CD4-positive, alpha-beta T cell treated with Interleukin-4 for 4 hours (primary cell): ENCODE measurements at places on chromosomes 11 and 22.
A peak's percentile ranks its signal among the peaks of the same experiment; 100 is the strongest.

DNA sequence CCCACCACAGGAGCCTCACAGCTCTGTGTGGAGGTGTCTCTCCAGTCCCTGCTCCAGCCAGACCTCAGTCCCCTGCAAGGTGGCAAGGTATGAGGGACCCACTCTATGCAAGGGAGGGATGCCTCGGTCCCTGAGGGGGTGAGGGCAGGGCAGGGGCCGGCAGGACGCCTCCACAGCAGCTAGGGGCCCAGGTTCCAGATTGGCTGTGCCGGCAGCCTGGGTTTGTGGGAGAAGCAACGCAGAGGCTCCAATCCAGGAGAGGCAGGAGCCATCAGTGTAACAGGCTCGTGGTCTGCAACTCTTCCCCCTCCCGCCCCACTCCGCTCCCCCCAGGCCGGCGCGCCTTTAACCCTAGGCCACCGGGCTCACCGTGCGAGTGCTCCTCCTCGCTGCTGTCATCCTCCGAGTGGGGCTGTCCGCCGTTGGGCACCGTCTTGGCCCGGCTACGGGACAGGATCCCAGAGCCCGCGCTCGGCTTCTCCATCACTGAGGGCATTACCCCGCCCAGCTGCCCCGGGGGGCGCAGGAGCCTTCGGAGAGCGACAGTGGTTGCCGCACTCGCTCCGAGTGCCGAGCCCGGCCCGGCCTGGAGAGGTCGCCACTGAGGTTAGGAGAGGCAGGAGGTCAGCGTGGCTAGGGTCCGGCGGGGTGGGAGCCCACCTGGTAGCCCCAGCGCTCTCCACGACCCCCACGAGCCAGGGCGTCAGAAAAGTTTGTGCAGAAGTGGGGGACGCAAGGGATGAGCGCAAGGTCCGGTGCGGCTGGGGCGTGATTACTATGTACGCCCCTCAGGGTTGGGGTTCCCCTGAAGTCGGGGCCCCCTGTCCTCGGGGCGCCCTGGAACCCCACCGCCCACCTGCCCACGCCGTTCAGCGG is 765 bp downstream of the RCOR2 start:
- no peak for DNase-seq

- no peak for DNase-seq
These were observed 31.3 kb downstream of the LRRC10B start for GRCh38 chr11:61539831-61540357.

DNA sequence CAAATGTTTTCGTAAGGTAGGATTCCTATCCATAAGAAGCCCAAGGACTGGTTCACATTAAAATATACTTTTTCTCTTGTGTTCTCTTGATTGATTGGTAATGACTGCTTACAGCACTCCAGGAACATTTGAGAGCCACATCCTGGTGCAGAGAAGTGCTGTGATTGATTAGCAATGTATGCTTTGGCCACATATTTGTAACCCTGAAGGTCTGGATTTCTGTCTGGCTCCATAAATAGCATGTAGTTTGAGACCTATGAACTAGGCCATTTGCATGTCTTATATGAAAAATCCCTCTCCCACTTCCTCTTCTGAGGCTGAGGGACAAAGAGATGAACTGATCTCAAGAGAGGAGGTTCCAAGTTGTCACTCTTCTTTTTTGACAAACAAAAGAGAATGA is 49.3 kb upstream of the CD44 start:
- DNase-seq, result no peak

DNA sequence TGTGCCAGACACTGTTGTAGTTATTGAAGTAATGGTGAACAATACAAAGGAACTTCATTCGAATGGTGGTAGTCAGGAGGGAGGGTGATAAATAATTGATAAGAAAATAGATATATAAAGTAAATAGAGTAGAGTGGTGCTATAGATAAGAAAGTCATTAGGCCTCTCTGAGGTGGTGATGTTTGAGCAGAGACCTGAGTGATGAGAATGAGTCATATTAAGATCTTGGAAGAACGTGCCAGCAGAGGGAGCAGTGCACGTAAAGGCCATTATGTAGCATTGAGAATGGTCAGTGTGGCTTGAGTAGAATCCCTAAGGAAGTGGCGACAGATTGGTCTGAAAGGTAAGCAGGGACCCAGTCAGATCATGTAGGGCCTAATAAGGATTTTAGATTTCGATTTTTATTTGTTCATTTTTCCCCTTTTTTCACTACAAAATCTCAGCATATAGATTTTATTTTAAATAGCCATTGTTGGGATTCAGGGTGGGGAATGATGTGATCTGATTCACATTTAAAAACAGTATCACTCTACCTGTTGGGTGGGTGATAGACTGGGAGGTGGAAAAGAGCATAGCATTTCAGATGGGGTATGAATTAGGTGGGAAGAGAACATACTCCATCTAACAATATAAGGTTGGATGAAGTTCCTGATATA is 44.7 kb downstream of the CCDC90B start:
- peak; percentile 28 for DNase-seq

GRCh38 chr11:44008088-44008501 is 39.7 kb upstream of the ACCSL start:
- no peak for DNase-seq

- peak; percentile 85 for DNase-seq
These were observed 2.1 kb downstream of the CCDC88B start for GRCh38 chr11:64341851-64342791.

- DNase-seq, result no peak
These were observed 108.9 kb upstream of the DDI1 start for GRCh38 chr11:103927535-103927934.
